ENCODE measurements at places on chromosomes 16 and 17.
A peak's percentile ranks its signal among the peaks of the same experiment; 100 is the strongest.

GRCh38 chr17:8029121-8029520, 9.7 kb upstream of the ALOX15B start:
- DNase-seq, result no peak

DNA sequence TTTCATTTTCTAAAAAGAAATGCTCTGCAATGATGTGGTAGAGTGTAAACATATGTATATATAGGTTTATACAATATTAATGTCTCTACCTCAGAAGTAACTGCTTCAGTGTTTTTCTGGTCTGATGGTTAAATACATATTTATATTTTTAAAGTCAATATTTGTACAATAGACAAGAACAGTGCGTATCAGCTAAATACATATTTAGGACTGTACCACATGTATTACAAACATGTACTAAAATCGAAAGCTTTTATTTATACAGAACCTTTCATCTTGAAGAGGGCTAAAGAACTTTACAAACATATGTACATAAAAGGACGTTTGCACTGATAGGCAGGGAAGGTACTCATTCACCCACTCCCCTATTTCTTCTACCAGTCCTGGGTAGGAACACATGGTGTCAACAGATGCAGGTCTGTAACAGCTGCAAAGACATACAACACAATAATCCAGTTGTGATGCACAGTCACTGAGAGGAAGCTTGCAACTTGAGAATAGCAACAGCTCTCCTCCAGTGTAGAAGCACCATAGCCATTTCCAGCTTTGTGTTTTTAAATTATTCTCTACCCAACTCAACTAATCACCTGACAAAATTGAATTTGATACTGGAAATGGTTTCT, 206.9 kb upstream of the C17orf78 start:
- no peak for DNase-seq

GRCh38 chr17:15409721-15410250, 57.6 kb downstream of the CDRT4 start:
- no peak for DNase-seq

GRCh38 chr17:9294661-9295210, 273.4 kb downstream of the NTN1 start:
- no peak for DNase-seq

GRCh38 chr17:81402981-81403467, 7.8 kb downstream of the BAHCC1 start:
- DNase-seq, result no peak

DNA sequence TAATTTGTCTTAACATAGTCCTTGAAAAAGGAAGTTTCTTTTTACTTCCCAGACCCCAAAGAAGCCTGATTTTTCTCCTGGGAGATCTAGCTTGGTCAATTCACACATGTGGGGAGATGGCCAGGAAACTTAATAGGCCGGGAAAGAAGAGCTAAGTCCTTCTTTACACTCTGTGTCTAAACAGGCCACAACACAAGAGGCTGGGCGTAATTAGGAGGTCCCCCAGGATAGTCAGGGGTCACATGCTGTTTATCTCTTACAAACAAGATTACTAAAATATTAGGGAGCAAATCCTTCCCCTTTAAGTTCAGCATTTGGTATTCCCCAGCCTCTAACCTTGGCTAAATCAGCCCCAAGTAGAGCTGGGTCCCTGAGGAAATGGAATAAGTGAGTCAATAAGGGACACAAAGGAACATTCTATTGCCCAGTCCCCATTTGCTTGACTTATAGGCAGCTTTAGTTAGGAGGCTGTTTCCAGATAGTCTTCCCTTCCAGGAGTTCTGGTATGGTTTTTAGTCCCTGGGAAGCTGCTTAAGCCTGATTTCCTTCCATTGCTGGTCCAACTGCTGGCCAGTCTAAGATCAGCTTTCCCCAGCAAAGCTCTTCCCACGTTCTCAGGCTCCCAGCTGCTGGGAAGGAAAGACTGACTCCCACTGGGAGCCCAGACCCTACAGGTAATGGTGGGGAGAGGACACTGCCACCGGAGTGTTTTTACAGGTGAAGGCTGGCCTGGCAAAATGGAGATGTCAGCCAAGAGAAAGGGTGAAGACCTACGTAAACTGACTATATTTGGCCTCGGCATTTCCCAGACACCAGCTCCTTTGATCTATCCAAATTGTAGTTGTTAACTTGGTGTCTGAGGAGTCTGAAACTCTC, 14.1 kb upstream of the HOXB9 start:
- DNase-seq, result no peak

- DNase-seq, result no peak
Measured at GRCh38 chr17:50129728-50130558, at the start of gene SAMD14. Gene SAMD14 (minus strand): TSS chr17:50130160. CDS start chr17:50124959, 5,201 bp downstream.

- DNase-seq, result peak; percentile 20
Measured at GRCh38 chr17:42283241-42284023, 4.9 kb upstream of the STAT5A start.

GRCh38 chr16:53821957-53822625, 118.1 kb downstream of the FTO start:
- no peak for DNase-seq

DNA sequence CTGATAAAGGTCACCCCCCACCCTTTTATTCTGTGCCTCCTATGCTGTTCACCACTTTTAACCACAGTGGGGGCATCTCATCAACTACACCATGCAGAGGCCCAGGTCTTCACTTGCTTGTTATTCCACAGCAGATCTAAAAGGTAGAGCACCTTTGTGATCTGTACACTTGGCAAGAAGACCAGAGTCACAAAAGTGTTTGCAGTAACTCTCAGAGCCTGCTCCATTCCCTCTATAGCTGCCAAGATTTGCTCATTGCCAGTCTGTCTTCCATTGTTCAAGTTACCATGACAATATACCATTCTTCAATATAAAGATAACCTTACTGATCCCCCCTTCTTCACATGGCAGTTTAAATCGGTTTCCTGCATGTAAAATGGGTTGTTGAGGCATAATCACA, 180.0 kb downstream of the TOX3 start:
- no peak for DNase-seq

GRCh38 chr16:23920899-23921298, 85.1 kb downstream of the PRKCB start:
- no peak for DNase-seq

DNA sequence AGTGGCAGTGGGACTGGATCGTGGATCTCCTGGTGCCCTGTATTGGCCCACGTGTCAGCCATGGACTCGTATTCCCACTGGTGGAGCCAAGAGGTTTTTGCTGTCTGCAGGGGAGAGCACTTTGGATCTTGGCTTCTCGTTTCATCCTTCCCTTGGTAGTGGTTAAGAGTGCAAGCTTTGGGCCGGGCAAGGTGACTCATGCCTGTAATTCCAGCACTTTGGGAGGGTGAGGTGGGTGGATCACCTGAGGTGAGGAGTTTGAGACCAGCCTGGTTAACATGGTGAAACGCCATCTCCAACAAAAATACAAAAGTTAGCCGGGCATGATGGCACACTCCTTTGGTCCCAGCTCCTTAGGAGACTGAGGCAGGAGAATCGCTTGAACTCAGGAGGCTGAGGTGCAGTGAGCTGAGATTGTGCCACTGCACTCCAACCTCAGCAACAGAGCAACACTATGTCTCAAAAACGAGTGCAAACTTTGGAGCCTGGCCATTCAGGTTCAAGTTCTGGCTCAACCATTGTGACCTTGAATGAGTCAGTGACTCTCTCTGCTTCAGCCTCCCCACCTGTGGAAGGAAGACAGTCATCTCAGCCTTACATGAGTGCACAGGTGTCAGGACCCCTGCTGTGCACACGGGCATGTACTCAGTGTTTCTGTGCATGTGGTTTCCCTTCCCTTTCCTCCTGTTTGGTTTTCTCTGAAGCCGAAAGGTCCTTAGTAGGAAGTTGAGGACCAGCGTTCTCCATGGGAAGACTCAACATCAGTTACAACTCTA, 57.4 kb downstream of the PLCG2 start:
- no peak for DNase-seq

GRCh38 chr16:86338403-86339115, 171.8 kb upstream of the FOXF1 start:
- no peak for DNase-seq

GRCh38 chr16:86877835-86878234, 299.5 kb downstream of the FOXL1 start:
- no peak for DNase-seq

- no peak for DNase-seq
Measured at GRCh38 chr17:10266296-10266876, 68.0 kb upstream of the GAS7 start.

- peak; percentile 55 for DNase-seq
Measured at GRCh38 chr17:38674014-38674748, 576 bp downstream of the EPOP start.

DNA sequence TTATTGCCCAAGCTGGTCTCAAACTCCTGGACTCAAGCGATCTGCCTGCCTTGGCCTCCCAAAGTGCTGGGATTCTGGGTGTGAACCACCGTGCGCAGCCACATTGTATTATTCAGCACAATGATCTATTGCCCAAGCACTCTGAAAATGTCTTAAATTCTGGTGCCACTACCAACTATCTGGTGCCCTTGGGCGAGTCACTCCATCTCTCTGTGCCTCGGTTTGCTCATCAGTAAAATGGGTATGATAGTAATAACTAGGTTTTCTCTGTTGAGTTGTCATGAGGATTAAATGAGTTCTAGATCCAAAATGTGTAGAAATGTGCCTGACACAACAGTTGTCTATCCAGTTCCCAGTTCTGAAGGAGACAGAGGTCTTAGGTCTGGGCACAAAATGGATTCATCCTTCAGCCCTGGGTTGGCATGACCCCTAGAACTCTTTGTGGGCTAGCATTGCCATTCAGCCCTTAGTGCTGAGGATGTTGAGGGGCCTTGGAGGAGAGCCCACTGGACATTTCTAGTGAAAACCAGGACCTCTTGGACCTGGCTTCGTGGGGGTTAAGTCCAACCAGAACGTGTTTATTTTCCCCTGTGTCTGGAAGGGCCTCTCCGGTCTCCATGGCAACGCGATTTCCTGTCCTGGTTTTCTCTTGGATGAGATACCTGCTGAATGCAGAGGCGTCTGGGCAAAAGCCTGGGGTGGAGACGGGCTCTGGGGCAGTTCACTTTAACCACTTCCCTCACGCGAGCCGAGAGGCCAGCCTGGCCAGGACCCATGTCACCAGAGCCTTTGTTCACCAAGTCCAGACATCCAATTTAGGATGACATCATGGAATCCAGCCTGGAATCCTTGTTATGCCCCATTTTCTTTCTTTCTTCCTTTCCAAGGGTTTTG, 43.7 kb upstream of the TNRC6A start:
- no peak for DNase-seq

DNA sequence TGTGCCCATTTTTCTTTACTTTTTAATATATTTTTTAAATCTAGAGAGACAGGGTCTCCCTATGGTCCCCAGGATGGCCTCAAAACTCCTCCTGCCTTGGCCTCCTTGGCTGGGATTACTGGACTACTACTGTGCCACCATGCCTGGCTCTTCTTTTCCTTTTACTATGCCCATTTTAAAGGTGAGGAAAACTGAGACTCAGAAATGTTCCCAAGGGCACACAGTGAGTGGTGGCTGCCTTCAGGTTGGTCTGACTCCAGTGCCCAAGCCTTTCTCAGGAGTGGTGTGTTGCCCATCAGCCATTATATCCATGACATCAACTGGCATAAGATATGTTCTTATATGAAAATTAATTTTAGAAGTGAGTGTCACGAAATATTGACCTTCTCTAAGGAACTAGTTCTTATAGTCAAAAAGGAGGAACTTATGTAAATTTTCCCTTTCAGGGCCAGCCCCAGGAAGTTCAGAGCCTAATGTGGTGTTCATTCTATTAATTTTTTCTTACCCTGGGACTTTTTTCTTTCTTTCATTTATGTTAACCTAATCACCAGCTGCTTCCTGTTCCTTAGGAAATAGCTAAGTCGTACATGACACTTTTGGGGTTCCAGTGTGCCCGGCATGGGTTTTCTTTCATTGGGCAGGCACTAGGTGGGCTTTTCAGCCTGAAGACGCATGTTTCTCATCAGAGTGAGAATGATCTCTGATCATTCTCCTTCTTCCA, 17.9 kb upstream of the SPN start:
- no peak for DNase-seq

GRCh38 chr17:9050801-9051401, 29.6 kb downstream of the NTN1 start:
- DNase-seq, result no peak

DNA sequence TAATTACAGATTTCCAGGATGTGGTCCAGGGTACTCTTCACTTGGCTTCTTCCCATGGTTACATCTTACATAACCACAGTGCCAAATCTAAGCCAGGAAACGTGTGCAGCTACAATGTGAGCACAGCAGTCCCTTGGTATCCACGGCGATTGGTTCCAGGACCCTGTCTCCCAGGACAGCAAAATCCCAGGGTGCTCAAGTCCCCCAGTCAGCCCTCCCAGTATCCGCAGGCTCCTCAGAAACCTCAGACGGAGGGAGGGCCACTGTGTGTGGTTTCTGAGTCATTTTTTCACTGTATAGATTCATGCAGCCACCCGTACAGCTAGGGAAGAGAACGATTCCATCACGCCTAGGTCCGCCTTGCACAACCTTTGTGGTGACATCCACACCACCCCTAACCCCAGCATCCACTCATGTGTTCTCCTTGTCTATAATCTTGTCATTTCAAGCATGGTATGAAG, 11.1 kb upstream of the ATP2C2 start:
- no peak for DNase-seq

DNA sequence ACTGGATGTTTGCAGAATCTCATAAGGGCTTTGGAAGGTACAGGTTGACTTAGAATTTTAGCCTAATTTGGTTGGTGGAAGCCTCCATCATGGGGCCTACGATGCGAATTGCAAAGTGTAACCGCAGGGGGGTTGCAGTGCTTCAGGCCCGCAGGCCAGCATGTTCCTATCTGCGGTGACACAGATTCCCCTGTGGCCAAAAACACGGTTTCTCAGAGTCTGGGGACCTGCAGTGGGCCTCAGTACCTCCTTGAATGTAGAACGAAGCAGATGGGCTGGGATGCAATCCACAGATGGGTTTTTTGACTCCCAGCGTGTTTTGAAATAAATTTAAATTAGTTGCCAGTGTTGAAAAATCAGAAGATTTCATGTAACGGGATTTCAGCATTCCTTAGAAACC, 34.7 kb downstream of the KIAA0513 start:
- DNase-seq, result no peak

DNA sequence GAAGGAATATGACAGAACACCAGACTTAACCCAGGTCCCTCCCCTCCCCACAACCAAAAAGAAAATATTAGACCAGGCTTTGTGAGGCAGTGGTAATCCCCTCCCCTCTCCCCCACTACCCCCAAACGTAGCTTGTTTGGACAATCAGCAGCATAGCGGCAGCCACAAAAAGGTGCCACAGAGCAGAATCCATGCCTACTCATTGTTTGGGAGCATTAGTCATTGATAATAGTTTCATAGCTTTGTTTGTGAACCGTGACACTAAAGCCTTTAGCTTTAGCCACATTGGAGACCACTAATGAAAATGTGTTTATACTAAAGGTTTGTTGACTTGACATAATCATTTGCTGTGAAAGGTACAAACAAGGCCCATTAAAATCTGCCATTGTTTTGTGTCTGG, 65.1 kb downstream of the NUP93 start:
- DNase-seq, result no peak

GRCh38 chr17:64126918-64127317, 3.0 kb downstream of the ERN1 start:
- DNase-seq, result no peak

DNA sequence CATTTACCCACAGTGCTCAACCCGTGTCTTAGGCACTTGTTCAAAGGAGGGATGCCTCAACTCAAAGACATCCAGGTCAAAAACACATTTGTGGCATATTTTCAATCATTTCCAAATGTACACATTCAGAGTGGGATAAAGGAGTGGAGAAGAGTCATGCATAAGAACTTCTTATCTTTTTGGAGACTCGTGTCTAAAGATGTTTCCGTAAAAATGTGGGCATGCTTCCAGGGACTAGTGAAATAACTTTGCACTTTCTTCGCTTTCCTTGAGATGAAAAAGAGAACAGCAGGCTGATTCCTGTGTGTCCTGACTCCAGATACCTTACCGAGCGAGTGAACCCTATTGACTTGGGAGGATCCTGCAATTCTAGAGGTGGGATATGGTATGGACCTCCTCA, 256.6 kb upstream of the KCNJ16 start:
- DNase-seq, result no peak

Measured in activated CD4-positive, CD25-positive, alpha-beta regulatory T cell treated with anti-CD3 and anti-CD28 coated beads, Interleukin-2, amount 50 U/mL, for 72 hours (primary cell).